Spleen (tissue), 13 donors: ENCODE measurements at places on chromosomes 13 and 19.
A peak's percentile ranks its signal among the peaks of the same experiment; 100 is the strongest.

DNA sequence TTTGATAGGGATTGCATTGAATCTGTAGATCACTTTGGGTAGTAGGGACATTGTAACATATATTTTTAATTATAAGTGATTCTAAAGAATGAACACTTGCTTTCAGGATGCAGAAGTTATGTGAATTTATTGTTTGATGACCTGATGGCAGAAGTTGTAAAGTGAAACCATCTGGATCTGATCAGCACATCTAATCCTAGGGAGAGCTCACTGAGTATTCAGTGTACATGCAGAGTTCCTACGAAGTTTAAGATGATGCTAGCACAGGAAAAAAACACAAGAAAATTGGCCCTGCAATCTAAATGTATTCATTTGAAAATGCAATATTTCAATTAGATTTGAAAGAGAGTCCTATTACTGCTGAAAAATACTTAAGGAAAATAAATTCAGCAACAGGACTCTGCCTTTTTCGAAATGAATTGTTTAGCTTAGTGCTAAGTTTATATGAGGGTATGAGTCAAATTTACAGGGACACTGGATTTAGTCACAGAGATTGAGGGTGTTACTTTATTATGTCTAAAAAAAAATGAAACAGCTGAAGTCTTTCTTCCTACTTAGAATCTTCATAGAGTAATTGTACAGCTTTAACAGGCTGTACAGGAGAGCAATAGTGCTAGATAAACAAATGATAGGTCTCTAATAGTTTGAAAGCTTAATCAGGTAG is 385.7 kb downstream of the DCT start:
- DNase-seq = no peak

DNA sequence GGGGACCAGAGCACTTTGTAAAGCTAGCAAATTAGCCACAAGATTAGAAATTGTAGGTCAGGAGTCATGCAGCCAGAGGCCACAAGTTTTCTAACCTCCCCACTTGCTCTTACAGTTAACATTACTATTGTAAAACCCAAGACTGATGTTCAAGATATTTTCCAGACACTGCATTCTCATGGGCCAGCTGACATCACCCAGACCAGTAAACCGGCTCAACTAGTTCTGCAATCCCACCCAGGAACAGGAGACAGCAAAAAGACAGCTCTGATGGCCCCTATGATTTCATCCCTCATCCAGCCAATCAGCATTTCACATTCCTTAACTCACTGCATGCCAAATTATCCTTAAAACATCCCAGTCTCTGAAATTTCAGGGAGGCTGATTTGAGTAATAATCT is 178.5 kb downstream of the PRR20E start:
- no peak for DNase-seq

GRCh38 chr13:46295491-46296114 is 83.9 kb downstream of the LRRC63 start:
- DNase-seq = no peak

DNA sequence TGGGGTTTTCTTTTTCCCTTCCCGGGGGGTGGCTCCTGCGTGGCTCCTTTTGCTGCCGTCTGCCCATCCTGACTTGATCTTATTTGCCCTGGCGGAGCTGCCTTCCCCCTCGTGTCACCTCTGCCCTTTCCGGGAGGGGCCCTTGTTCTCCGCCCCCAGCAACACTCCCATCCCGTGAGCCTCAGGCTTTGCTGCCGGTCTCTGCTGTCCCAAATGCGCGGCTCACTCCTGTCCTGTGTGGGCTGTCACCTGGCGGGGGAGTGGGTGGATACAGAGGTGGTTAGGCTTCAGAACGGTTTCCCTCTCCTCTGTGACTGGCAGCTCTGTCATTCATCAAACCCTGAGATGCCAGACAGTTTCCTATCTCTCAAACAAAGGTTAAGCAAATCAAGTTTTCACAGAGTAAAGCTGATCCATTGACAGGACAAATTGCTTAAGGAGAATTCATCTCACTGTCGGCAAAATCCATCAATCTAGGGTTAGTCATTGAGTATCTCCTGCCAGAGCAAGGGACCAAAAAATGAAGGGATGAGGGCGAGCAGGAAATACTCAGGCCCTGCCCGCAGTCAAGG is 84.0 kb downstream of the ANKRD10 start:
- no peak for DNase-seq

DNA sequence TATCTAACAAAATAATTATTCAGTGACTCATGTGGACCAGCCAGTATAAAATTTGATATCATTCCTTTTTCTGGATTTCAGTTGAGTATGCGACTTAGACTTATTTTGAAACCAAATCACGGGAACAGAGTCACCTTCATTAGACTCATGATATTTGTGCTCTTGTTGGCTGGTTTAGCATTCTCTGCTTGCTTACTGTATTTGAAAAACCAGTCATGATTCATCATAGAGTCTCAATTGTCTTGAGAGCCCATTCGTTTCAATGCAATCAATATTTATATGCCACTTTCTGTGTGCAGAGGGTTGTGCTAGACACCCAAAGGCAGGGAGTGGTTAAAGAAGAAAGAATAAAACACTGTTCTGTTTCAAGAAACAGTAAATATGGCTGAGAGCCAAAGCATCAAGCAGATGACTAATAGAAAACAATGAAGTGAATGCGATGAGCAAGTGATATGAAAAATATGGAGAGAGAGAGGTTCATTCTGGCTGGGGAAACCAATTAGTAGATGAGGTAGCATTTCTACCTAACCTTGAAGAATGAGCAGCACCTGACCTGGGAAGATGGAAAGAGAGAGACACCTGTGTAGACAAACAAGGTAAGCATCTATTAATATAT is 99.6 kb upstream of the MBNL2 start:
- no peak for DNase-seq

DNA sequence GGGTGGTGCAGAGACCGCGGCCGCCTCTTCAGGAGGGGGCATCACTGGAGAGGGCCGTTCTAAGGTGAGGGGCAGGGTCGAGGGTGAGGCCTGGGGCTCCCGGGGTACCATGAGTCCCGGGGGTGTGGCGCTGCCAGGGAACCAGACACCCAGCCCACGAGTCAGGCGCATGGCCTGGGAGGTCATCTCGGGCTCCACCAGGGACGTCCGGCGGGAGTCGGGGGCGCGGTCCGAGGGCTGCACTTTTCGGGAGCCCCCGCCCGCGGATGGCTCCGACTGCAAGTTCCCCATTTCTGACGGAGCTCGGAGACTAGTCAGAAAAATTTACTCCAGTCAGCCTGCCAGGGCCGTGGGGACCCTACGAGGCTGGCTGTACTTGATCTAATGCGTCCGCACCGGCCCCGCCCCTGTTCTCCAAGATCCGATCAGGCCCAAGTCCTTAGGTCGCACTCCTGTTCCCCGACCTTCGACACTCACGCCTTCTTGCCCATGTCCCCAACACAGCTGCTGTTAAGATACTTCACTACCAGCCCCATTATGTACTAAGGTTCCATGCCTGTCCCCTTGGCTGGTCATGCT is 774 bp downstream of the GGN start:
- peak; percentile 85 for DNase-seq

DNA sequence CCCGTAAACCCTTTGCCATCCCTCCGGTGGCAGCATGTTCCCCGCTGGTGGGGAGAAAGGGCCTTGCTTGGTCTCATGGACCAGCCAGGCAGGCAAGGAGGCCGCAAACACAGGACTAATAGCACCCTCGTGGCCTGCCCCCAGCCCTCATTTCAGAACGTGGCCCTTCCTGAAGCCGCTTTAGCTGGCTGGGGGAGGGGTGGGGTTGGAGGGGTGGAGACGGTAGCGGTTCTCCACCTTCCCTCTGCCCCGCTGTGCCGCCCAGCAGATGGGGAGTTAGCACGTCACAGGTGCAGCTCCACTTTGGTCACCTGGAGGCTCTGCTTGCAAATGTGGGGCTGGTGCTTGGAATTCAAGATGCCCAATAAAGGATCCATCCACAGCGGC is 59.3 kb upstream of the URI1 start:
- DNase-seq = peak; percentile 41

- peak; percentile 67 for DNase-seq
These were observed 11.8 kb downstream of the IFNL1 start for GRCh38 chr19:39307822-39308530.

DNA sequence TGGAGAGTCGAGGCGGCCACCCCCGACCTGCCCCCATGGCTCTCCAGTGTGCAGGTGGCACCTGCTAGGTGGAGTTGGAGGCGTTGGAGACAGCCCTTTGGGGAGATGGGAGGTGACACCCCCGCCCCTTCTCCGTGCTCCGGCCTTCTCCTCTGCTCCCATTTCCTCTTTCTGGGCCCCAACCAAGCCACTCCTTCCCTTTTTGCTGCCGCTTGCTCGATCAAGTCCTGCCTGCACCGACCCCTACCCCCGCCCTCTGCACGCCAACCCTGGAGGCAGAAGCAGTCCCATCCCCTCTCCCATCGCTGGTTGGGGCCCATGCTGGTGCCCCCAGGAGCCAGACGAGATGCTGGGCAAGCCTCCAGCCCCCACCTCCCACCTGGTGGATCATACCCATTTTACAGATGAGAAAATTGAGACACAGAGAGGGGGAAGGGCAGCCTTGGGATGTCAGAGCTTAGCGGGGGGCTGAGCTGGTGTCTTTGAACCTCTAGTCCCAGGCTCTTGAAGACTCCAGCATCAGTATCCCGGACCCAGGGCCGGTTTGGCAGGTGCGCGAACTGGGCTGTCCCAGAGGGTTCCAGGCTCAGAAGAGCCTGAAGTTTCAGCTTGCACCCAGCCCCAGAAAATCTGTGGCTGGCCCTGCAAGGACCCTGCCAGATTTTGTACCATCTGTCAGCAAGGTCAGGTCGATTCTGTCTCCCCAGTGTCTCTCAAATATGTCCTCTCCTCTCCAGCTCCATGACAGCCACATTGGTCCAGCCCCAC is 10.3 kb downstream of the GNA15 start:
- peak; percentile 83 for DNase-seq

- DNase-seq = no peak
These were observed 8.8 kb downstream of the INAFM1 start for GRCh38 chr19:47283405-47284059.

DNA sequence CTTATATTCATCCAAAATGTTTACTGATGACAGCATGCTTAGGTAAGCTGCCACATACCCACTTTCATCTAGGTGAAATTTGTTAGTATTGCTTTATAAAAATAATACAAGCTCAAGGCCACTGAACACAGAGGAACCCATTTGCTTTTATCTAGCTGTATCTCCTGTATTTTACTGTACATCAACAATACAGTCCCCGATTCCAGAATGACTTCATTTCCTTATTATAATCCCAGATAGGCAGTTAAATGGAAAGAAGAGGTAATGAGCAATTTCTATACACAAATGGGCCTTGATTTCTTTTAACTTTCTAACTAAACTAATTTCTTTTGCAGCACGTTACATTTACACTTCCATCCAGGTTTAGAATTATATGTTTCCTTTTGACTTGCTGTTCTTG is 86.2 kb downstream of the SHISA2 start:
- DNase-seq = no peak

DNA sequence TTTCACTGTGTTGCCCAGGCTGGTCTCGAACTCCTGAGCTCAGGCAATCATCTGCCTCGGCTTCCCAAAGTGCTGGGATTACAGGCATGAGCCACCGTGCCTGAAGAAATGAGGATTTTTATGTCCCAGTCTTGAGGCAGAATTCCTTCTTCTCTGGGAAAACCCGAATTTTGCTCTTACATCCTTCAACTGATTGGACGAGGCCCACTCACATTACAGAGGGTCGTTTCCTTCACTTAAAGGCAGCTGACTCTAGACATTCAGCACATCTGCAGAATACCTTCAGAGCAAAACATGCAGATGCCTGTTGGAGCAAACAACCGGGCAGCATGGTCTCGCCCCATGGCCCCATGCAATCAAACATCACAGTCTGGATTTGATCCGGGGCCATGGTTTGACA is 36.3 kb upstream of the NFIC start:
- no peak for DNase-seq

- DNase-seq = no peak
These were observed 6.1 kb downstream of the LRFN3 start for GRCh38 chr19:35942235-35942634.

DNA sequence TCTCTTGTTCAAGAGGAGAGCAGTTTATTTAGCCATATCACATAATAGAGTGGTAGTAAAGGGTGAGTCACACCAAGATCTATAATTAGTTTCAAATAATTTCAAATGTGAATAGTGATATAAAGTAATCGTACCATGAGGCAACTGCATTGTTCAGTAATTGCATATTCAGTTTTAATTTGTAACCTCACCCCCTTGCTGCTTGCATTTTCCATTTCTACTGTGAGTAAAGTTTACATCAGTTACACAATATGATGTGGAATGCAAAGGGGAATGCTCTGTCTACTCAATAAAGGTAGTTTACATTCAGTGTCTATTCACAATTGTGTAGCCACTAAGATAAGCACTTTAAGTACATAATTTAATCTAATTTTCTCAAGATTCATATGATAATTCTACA is 1695.7 kb upstream of the SPRY2 start:
- no peak for DNase-seq

GRCh38 chr19:46975011-46975924 is 44.4 kb upstream of the NPAS1 start:
- DNase-seq = no peak

GRCh38 chr19:39150807-39151600 is 25.4 kb downstream of the PAK4 start:
- peak; percentile 74 for DNase-seq

GRCh38 chr13:73934215-73934641 is 200.0 kb downstream of the KLF12 start:
- no peak for DNase-seq

DNA sequence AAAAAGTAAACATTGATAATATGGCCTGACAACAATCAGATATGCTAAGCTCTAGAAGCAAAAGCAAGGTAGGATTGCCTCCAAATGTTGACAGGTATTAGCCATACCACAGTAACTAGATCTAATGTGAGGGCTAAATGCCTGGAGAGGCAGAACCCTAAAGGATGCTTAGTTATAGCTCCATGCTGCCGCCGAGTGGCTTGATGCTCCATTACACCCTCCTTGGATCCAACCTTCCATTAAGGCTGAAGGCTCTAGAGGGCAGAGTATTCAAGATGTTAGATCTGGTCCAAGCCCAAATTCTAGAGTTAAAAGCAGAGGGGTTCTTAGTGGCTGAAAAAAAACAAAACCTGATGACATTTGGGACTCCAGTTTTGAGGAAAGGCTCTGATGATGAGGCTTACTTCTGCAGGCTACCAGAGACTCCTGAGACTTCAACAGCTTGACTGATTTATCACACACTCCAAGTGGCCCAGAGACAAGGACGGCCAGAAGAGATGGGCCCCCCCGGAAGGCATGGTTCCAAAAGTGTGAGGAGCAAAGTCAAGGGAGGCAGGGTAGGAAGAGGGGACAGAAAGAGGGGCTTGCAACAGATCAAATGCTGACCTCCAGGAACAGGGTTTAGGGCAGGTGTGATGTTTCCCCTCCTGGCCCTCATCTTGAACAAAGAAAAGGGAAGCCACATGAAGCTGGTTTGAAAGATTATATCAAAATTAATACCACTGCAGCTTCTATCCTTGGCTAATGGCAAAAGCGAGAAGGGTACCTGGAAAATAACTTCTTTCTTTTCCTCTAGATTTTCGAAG is 21.9 kb upstream of the CPB2 start:
- peak; percentile 85 for DNase-seq

- no peak for DNase-seq
These were observed 20.0 kb upstream of the ZSCAN18 start for GRCh38 chr19:58117841-58118575.

GRCh38 chr13:53090461-53090860 is 61.8 kb downstream of the OLFM4 start:
- no peak for DNase-seq
